ENCODE measurements at places on chromosomes 7 and 10. TPM values are rescaled to one million over a fixed set of nuclear protein-coding genes. Genes with fewer than 3 reads are reported as not detected.

GRCh38 chr7:132113536-132114371 is 462.5 kb downstream of the PLXNA4 start:
- no peaks in the 10 kb centered on the region for H3K27me3 ChIP-seq
- no peak overlapping the region for H3K27ac ChIP-seq
- no peak overlapping the region for H3K4me3 ChIP-seq
- DNase-seq: no peak

DNA sequence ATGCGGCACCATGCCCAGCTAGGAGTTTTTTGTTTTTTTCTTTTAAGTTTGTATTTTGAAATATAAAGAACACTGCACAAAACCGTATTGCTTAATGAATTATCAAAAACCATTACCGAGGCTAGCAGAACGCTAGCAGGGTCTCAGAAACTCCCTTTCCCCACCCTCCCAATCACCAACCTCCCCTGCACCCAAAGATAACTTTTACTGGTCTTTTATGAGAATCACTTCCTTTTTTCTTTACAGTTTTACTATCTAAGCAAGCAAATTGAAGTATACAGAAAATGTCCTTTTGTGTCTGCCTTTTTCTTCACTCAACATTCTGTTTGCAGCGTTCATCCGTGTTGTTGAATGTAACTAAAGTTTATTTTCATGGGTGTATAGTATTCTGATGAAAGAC is 13.4 kb downstream of the HIP1 start:
- DNase-seq: no peak
- H3K4me1 ChIP-seq: no peaks in the 10 kb centered on the region
- H3K36me3 ChIP-seq: no peaks in the 10 kb centered on the region
- no peaks in the 10 kb centered on the region for H3K27me3 ChIP-seq
- no peak overlapping the region for H3K4me3 ChIP-seq

GRCh38 chr7:107045195-107045960 is 873 bp downstream of the PRKAR2B start:
- H3K27ac ChIP-seq: no peak overlapping the region
- no peaks in the 10 kb centered on the region for H3K4me1 ChIP-seq
- DNase-seq: no peak

GRCh38 chr7:29381206-29382094 is 182.2 kb upstream of the PRR15 start:
- H3K36me3 ChIP-seq: no peaks in the 10 kb centered on the region
- H3K27me3 ChIP-seq: no peaks in the 10 kb centered on the region
- H3K4me1 ChIP-seq: no peaks in the 10 kb centered on the region
- no peak overlapping the region for H3K27ac ChIP-seq
- H3K4me3 ChIP-seq: no peak overlapping the region

DNA sequence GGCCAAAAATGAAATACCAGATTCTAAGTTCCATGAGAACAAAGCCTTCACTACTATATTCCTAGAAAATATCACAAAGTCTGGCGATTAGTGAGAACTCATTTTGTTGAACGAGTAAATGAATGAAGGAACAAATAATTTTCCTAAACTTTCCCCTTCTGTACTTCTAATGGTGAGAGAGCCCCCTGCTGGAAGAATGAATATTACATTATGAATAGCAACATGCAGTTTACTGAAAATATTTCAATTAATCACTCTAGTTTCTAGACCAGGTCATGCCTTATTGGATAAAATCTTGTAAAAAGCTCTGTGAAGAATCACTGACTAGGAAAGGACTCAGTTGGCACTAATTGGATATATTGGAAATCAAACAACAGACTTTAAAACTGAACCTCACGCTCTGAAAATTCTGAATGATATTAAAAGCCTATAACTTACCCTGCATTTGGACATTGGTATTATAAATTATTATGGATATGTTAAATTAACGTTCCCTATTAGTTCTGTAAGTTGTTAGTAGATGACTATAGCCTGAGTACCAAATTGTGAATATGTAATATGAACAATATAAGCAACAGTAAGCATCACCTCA is 32.4 kb upstream of the MTPN start:
- H3K4me3 ChIP-seq: no peak overlapping the region
- H3K27me3 ChIP-seq: no peaks in the 10 kb centered on the region
- H3K4me1 ChIP-seq: no peaks in the 10 kb centered on the region
- H3K27ac ChIP-seq: no peak overlapping the region

The GNGT1 gene
- not detected for polyA plus RNA-seq

The LOXL4 gene
- 3.9 TPM for polyA plus RNA-seq

DNA sequence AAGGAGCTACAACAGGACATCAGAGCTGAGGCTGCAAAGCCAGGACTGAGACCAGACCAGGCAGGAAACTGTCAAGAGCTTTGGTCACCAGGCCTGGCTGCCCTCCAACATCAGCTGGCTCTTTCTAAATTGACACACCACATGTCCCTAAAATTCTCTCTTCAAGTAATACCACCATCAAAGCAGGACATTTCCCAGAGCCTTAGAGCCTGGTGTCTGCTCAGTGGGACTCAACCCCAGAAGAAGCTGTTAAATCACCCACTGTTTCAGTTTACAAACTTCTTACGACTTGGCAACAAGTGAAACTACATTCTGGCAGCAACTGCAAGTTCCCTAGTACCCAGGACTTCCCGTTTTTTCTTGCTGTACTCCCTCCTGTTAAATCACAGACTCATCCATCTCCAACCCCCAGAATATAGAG is 3.8 kb upstream of the IL6 start:
- H3K4me1 ChIP-seq: no peaks in the 10 kb centered on the region
- H3K27ac ChIP-seq: peak overlapping the region; percentile 71
- no peaks in the 10 kb centered on the region for H3K27me3 ChIP-seq
- no peaks in the 10 kb centered on the region for H3K36me3 ChIP-seq

- no peaks in the 10 kb centered on the region for H3K27me3 ChIP-seq
- H3K27ac ChIP-seq: no peak overlapping the region
- DNase-seq: no peak
- no peaks in the 10 kb centered on the region for H3K36me3 ChIP-seq
- H3K4me1 ChIP-seq: no peaks in the 10 kb centered on the region
Measured at GRCh38 chr10:81680359-81680758, 194.6 kb upstream of the NRG3 start.

- no peak overlapping the region for H3K27ac ChIP-seq
- no peaks in the 10 kb centered on the region for H3K27me3 ChIP-seq
- no peaks in the 10 kb centered on the region for H3K36me3 ChIP-seq
- no peak for DNase-seq
Measured at GRCh38 chr7:104206841-104207240, 972 bp downstream of the ORC5 start.
